Glomerular endothelial cell (primary cell): ENCODE measurements at places on chromosomes 4 and X. TPM values are rescaled to one million over a fixed set of nuclear protein-coding genes. Genes with fewer than 3 reads are reported as not detected.

DNA sequence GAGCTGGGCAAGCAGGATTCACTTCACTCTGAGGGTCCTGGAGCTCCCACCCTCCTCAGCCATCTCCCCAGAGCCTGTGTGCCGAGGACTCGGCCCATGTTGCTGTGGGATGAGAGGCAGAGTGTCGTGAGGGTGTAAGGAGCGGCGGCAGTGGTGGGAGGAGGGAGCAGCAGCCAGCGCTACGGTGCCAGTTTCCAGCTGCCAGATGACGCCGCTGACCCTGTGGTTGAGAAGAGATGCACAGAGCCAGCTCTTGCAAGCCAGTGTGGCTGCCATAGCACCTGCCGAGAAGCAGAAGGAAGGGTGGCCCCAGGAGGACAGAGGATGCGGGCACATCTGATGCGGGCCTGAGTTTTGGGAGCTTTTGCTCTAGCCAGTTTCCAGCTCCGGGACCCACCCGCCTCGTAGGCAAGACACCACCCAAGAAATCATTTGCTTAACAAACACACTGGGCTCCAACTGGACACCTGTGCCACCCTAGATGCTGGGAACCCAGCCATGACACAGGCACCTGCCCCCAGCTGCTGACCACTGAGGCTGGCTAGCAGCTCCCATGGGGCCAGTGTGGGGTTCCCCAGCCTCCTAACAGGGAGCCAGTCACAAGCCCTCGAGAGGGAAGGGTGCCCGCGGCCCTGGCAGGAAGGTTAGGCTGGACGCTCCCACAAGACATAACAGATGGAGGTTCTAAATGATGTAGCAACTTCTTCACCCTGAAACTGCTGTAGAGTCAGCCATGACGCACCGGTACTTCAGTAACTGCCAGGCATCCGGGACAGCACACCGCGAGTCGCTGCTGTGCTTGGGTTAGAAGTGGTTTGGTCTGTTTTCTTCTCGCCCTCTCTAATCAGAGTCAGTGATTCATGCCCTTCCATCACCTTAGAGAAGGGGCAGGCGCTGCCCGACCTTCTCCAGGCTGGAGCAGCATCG is 8.9 kb downstream of the MSANTD1 start:
- DNase-seq = no peak

DNA sequence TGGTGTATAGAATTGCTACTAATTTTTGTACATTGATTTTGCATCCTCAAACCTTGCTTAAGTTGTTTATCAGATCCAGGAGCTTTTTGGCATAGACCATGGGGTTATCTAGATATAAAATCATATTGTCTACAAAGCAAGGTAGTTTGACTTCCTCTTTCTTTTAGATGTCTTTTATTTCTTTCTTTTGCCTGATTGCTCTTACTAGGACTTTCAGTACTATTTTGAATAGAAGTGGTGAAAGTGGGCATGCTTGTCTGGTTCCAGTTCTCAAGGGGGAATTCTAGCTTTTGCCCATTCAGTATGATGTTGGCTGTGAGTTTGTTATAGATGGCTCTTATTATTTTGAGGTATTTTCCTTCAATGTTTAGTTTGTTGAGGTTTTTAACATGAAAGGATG is 187.9 kb upstream of the LCORL start:
- no peak for DNase-seq

GRCh38 chr4:180190382-180190781 is 2052.8 kb upstream of the TENM3 start:
- no peak for DNase-seq

DNA sequence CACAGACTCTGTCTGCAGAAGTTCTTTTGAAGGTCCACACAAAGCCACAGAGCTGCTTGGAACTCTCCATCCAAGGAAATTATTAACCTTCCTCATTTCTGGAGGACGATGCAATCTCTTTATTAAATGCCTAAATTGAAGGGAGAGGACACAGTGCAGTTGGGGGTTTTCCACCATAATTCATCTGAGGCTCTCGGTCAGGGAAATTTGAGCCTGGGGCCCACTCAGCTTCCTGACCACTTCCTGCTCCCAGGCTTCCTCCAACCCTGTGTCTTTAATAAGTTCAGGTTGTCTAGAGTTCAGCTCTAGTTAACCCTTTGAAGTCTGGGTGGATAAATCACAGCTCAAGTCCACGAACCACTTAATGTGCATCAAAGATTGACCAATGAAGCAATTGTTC is 58.5 kb downstream of the PRPS1 start:
- no peak for DNase-seq

- no peak for DNase-seq
Measured at GRCh38 chr4:174859904-174860303, 30.9 kb upstream of the GLRA3 start.

DNA sequence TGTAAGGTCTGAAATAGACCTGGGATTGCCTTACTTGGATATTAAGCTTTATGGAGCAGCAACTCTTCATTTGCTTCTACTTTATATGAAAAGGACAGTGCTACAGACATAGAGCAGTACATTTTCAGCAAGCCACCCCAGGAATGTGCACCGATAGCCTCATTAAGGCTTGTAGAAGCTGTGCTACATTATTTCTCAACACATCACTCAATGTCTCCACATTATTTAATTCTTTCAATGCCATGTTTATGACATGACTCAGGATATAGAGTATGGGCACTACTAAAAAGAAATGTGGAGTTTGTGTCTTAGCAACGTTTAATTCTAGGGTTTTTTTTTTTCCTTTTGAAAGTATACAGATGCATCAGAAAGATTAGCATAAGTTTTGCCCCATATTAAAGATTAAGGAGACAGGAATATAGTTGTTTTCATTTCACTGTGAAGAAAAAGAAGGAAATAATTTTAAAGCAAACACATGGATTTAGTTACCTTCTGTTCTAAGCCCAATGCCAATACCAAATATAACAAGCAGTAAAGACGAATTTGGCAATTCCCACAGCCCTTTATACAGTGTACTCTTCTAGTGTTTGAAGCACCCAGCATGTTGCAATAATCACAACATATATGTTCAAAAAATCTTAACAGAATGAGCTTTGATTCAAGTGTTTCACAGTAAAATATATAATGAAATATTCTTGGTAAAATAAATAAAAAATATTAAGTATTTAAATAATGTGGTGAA is 2140.1 kb upstream of the AGA start:
- no peak for DNase-seq

GRCh38 chrX:52923781-52924241 is 26.7 kb downstream of the FAM156B start:
- DNase-seq = no peak

The PCSK1N gene
- 1.5 and 8.9 TPM in 2 replicates for total RNA-seq

GRCh38 chrX:16524316-16524715 is 125.6 kb upstream of the S100G start:
- no peak for DNase-seq

The SPOCK3 gene
- total RNA-seq = 2.0 and 3.5 TPM in 2 replicates

GRCh38 chrX:68719904-68720614 is 72.6 kb downstream of the STARD8 start:
- DNase-seq = no peak
